ENCODE measurements at places on chromosomes 3 and 15.

DNA sequence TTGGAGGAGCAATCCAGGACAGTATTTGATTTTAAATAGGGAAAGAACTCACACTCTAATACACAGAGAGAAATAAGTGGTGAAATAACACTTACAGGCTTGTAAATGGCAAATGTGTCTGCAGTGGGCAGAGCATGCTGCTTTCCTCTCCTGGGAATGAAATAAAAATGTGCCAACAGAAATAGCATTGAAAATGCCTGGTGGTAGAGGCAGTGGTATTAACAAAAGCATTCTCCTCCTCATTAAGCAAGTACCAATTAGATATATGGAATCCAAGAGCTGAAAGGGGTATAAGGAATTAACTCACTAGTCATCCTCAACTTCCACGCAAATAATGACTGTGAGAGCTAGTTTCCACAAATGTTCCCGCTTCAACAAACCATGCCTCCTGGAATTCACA lies 364.1 kb upstream of the KCNMB2 start:
- DNase-seq = no peak

DNA sequence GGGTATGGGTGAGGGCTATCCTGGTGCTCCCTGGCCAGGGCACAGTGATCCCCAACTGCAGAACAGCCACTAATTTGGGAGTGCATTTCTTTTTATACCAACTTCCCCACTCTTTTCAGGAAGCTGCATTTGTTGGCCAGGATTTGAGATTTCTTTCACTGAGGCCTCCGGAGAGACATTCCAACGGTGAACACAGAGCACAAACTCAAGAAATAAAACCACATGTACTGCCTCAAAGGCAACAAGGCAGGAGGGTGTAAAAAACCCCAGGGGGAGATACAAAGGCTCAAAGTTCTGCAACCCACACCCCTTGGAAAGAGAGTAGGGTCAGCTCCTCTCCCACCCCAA lies 65.3 kb downstream of the CPN2 start:
- no peak for DNase-seq

- DNase-seq = no peak
Observed at GRCh38 chr3:107824822-107825371, 265.9 kb downstream of the CD47 start.

- DNase-seq = no peak
Observed at GRCh38 chr3:86869566-86869965, 121.4 kb downstream of the VGLL3 start.

DNA sequence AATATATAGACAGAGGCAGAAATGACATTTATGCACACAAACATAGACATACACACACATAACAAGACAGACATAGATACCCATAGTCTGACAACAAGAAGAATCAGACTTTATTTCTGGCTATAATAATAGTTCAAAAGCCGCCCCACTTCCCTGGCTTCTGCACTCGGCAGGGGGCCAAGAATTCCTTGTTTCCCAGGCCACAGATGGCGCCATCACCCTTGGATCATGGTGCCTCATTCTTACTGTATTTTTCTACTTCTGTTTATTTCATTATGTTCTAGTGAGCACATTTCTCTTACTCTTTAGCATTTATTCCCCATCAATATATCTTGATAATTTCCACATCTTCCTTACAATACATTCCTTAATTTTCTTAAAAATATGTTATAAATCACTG lies 387.5 kb downstream of the NLGN1 start:
- no peak for DNase-seq

DNA sequence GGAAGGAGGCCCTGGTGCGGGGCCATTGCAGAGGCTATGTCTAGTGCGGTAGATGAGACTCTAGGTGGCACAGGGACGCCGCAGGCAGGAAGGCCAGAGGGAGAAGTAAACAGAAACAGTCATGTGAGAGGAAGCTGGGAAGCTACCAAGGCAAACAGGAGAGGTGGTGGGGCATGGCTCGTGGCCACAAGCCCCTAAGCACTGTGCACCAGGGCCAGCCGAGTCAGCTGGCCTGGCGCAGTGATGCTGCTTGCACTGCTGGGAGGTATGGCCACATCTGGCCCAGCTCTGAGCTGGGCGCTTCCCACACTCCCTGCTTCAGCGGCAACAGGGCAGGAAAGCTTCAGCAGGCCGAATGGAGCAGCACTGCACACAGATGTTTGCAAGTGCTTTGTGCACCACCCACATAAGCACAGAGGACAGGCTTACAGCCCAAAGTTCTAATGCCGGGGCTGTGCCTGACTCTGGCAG lies 76.6 kb downstream of the SRGAP3 start:
- no peak for DNase-seq

DNA sequence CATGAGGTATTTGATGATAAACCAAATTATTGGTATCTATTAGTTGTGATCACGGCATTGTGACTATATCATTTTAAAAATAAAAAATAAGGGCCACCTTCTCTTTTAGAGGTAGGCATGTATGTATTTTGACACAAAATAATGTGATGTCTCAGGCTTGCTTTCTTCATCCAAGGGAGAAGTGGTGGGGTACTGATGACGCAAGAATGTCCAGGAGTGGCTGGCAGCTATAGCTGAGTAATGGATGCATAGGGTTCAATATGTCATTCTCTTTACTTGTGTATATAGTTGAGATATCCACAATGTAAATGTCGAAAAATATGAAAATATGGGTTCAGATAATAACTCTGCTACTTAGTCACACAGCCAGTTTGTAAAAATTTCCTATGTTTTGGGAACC lies 46.8 kb upstream of the NSMCE3 start:
- DNase-seq = no peak

DNA sequence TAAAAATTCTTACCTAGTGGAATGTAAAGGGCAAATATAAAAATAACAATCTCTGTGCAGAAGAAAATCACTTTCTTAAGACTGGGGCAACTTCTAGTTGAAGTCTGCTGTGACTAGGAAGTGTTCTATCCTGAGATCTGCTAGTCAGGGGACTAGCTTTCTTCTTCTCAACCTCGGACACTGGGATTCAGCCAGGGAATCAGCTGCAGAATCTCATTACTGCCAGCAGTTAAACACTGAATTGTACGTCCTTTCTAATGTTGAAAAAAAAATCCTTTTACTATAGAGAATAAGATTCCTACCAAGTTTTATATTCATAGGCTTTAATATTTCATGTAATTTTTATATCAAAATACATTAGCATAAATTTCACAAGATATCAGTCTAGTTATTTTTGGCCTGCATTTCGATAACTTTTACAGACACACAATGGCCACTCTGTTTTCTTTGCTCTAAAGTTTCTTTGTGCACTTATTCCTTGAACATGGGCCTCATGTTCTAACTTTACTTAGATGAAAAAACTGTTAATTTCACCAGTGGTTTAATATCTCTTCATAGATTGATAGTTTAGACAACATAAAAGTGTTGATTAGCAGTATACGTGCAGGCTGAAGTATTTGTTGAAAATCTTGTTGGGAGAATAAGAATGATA lies 2.6 kb upstream of the NEO1 start:
- DNase-seq = no peak

DNA sequence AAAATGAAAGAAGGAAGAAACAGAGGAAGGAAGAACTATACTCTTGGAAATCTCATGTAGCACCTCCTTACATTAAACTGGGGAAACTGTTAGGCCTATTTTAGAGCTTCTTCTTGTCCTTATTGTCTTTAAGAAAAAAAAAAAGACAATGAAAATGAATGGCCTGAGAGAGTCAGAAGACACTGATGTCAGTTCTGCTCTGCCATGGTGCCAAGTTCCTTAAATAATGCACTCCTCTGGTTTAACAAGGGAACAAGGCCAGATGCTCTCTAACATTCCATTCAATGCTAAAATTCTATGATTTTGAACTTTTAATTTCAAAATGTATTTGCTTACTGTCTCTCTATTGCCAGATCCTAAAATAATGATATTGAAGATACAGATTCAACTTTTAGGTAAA lies 4.4 kb upstream of the MBNL1 start:
- no peak for DNase-seq

DNA sequence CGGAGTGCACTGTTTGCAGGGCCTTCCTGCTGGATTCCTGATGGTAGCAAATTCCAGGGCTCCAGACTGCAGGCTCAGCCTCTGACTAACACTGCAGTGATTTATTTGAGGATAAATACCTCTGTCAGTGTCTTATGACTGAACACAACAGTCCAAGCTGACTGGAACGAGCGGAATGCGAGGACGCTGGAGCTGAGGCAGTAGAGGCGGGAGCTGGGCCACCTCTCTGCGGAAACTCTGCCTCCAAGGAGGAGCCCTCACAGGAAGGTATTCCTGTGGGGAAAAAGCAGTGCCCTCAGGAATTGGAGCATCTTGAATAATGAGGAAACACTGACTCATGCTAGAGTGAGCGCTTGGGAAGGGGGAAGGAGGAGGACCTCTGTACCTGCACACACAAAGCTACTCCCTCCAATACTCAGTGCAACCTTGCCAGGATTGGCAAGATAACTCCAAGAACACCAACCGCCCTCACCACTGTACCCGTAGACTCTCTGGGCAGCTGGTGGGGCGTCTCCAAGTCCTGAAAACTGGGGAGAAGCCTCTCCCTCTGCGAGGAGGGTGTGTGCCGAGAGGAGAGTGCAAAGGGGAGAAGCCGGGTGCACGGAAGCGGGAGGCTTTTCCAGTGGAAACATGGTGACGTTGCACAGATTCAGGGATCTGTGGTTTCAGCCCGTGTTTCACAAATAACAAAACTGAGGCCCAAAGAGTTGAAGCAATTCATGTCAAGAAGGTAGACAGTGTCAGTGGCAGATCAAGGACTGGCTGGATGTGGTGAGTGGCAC lies 43.0 kb downstream of the VGLL4 start:
- no peak for DNase-seq

- no peak for DNase-seq
Observed at GRCh38 chr3:183028416-183028815, 48.1 kb upstream of the DCUN1D1 start.

- DNase-seq = no peak
Observed at GRCh38 chr3:174191380-174191779, 667.8 kb upstream of the NAALADL2 start.

DNA sequence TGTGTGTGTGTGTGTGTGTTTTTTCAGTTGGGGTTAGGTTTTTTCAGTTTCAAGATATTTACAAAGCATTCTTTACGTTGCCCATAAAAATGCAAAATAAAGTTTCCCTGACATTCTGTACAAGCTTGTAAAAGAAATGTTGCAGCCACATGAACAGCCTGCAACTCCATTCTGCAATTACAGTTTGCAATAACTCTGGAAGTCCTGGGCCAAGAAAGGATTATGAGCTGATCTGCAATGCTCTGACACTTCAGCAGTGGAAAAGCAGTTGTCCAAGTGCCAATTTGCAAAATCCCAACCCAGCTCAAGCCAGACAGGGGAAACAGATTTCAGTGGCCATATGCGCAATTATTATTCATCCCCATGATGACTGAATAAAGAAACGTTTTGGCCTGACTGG lies 322.1 kb downstream of the MEX3B start:
- no peak for DNase-seq

- DNase-seq = no peak
Observed at GRCh38 chr15:35455201-35455600, 90.8 kb downstream of the DPH6 start.

- no peak for DNase-seq
Observed at GRCh38 chr3:6785726-6786125, 75.2 kb upstream of the GRM7 start.

GRCh38 chr3:132638706-132639105 lies 20.9 kb downstream of the ACAD11 start:
- no peak for DNase-seq

- no peak for DNase-seq
Observed at GRCh38 chr3:41881233-41881821, 80.6 kb downstream of the ULK4 start.

- no peak for DNase-seq
Observed at GRCh38 chr15:41965441-41966413, 6.6 kb downstream of the EHD4 start.

DNA sequence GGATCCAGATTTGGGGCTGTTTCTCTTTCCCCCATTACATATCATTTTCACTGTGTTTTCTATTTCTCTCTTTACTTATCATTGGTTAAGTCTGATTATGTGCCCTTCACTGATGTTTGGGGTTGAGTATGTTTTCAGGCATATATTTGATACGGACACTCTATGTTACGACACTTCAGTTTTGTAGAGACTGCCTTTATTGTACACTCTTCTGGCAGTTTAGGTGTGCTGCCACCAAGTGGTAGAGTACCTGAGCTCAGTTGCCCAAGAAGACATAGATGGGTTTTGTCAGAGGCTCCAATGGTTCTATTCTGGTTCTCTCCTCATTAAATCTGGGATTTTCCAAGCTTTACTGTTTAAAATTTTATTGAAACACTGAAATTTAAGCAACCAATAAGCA lies 255.0 kb upstream of the ROPN1 start:
- no peak for DNase-seq

GRCh38 chr3:190360228-190360627 lies 27.7 kb upstream of the CLDN16 start:
- DNase-seq = no peak
